DMS53 (cell line): ENCODE measurements at places on chromosomes 13 and 19.

GRCh38 chr19:15210323-15210781 lies 9.6 kb upstream of the NOTCH3 start:
- DNase-seq: no peak

- DNase-seq: no peak
Observed at GRCh38 chr13:76790526-76790925, 95.7 kb downstream of the KCTD12 start.

GRCh38 chr13:59643364-59643841 lies 520.3 kb downstream of the DIAPH3 start:
- DNase-seq: no peak

DNA sequence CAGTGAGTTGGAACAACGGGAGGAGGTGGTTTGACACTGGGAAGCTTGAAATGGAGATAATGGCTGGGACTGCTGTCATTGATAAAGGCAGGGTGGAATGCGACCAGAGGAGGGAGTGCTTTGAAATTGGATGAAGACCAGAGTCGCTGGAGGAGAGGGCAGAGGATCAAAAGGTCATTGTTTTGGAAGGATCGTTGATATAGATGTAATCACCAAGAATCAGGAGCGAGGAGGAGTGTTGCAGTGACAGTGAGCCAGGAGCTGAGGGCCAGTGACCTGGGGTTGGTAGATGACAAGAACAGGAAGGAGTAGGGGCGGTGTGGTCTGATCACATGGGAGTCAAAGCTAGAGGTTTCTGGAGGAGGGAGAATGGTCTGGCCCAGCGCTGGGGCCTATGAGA lies 25.3 kb downstream of the TM9SF2 start:
- no peak for DNase-seq

- DNase-seq: no peak
Observed at GRCh38 chr19:16698914-16699313, 20.7 kb upstream of the NWD1 start.
